CD4-positive, alpha-beta T cell treated with Interleukin-21 for 1 hour (primary cell): ENCODE measurements at places on chromosomes 7 and 10.

DNA sequence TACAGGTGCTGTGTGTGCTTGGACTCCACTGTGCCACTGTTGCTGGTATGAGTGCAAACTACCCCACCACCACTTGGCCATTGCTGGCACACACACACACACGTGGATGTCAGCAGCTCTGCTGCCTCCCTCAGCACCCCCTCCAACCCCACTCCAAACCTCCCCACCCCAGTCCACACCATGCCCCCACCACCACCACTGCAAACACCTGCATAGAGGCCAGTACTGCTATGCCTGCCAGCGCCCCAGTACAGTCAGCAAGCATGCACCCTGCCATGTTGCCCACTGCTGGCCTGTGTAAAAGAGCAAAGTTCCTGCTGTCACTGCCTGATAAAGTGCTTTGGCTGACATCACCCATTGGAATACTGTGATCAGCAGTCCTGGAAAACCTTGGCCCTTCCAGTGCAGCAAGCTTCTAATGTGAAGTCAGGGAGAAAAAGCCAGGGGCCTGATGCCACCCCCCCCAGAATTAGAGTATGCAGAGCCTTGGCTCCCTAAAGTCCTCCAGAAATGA, 519.2 kb upstream of the PCDH15 start:
- no peak for DNase-seq

DNA sequence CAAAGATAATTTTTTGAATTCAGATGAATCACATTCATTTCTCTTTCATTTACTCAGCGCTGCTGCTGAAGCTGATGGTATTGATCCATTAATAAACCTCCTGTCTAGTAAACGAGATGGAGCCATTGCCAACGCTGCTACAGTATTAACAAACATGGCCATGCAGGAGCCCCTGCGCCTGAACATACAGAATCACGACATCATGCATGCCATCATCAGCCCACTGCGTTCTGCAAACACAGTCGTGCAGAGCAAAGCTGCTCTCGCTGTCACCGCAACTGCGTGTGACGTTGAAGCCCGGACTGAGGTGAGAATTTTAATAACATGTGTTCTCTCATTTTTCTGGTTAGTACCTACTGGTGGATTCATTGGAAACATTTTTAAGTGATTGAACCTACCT, 70.2 kb downstream of the ARMC3 start:
- no peak for DNase-seq

GRCh38 chr7:985915-986741, 3.1 kb downstream of the CYP2W1 start:
- DNase-seq = no peak

DNA sequence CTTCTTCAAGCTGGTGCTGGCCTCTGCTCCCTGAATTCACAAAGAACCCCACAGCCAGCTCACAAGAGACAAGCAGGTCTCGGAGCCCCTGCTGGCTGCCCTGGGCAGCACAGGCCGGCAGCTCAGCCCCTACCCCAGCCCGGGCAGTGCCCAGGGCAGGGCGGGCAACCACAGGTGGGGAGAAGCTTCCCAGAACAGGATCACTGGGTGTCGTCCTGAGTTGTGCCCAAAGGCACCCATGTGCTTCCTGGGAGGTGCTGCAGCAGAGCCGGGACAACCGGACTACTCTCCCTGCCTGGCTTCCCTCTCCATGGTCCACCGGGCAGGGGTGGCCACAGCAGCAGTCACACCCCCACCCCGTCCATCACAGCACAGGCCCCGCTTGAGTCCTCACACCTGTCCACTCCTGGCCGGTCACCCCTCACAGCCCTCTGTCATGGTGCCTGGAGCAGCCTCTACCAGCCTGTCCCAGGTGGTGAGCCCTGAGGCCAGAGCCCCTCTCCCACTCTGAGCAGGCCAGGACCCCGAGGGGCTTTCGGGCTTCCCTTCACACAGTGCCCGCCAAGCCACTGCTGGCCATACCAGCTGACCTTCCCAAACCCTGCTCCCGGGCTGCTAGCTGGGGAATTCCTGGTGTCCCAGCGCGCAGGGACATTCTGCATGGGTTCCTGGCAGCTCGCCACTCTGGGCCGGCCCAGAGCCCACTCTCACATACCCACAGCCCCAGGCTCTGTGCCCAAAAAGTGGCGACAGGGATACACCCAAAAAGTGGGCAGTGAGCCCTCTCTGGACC, 3.1 kb downstream of the RASGEF1A start:
- DNase-seq = no peak

DNA sequence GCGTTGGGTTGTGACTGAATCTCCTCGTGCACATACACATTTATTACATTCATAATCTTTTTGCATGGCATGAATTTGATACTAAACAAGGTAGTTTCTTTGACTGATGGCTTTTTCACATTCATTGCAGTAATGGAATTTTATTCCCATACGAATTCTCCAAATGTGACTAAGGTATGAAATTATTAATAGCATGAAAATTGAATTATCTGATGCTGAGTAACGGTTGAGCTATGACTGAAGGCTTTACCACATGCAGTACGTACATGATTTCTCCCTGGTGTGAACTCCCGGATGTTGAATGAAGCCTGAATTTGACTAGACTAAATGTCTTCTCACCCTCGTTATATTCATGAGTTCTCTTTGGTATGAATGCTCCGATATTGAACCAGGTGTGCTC, 104.4 kb upstream of the C1GALT1 start:
- no peak for DNase-seq

DNA sequence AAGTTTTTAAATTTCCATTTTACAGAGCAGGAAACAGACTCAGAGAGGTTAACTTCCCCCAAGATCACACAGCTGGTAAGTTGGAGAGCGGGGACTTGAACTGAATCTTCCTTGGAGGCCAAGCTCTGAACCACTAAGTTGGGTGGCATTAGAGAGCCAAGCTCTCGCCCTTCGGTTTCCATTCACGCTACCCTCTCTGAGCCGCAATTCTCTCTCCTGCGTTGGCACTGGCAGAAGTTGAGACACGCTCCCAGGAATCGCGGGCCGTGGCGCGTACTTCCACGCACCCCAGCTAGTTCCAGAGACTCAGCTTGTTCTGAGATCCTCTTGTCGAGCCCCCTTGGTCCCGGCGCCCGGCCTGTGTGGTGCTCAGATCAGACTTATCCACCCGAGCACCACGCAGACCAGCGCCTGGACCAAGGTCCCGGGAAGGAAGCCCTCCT, 29.3 kb upstream of the VAX1 start:
- DNase-seq = no peak

DNA sequence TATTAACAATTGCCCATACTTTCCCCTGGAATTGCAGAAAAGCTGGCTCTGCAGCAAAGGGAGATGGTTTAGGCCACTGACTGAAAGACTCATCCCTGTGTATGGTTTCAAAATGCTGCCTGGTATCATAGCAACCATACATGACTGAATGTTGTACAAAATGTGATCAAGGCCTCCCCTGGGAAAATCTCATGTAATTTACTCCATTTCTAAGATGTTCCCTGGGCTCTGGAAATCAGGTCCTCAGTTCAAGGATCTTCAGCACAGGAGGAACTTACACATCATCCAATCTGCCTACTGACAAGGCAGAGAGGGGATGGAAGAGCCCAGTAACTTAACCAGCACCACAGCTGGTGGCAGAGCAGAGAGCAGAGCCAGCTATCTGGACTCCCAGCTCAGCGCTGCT, 111.8 kb downstream of the JAZF1 start:
- no peak for DNase-seq

- no peak for DNase-seq
These were observed 25.2 kb upstream of the MKLN1 start for GRCh38 chr7:131302446-131302845.

- no peak for DNase-seq
These were observed 460.0 kb downstream of the KCNMA1 start for GRCh38 chr10:77177589-77177988.
